NCI-H774 (cell line): ENCODE measurements at places on chromosomes 1 and 21.

DNA sequence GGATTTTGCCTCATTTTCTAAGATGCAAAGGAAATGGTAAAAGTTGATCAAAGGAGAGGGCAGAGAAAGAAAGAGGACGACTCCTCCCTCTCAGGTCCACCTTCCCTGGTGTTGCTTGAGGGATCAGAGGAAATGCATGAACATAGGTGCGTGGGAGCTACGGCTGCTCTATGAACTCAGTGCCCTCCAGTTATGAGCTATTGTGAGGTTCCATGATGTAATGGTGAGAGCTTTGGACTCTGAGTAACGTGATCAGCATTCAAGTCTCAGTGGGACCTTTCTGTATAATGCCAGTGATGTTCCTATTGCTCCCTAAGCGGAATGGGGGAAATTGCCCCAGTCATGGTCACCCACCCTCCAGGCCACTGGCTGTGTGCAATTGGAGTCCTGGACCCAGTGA lies 25.9 kb upstream of the NBPF3 start:
- no peak for DNase-seq

DNA sequence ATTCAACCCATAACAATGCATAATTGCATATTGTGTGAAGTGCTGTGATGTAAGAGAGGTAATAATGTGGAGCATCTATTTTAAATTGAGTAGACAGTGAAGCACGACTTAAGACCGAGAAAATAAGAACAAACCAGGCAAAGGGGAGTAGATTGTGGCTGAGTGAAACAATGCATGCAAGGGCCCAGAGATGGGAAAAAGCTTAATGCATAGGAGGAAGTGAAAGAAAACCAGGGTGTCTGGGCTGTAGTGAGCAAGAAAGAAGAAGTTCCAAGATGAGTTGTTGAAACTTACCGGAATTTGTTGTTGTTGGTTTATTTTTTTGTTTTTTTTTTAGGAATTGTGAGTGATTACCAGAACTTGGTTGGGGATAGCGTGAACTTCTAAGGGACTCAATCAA lies 104.7 kb downstream of the SNX7 start:
- no peak for DNase-seq

DNA sequence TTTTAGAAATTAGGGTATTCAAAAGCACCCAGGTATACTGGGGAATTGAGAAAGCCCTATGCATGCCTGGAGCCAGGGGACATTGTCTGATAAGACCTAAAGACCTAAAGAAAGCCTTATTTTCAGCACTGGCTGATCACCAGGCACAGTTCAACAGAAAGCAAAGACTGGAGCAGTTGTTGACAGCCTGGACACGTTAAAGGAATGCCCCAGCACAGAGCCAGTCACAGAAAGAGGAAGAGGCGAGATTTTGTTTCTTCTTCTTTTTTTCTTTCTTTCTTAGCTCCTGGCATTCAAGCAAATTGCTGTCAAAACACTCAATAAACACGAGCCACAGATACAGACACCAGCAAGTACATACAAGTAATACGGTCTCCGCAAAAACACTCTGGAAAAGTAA lies 40.4 kb downstream of the RNF187 start:
- DNase-seq, result no peak

GRCh38 chr1:25095635-25096200 lies 136.6 kb downstream of the SYF2 start:
- DNase-seq, result no peak
